ENCODE measurements at places on chromosomes 7 and 10.

- no peak for DNase-seq
Observed at GRCh38 chr7:29749701-29750321, 56.5 kb upstream of the WIPF3 start.

GRCh38 chr7:28477041-28477442, 64.7 kb downstream of the CREB5 start:
- DNase-seq, result no peak

GRCh38 chr7:16260236-16260728, 161.1 kb downstream of the CRPPA start:
- no peak for DNase-seq

- no peak for DNase-seq
Observed at GRCh38 chr7:53340220-53340619, 304.8 kb downstream of the POM121L12 start.

DNA sequence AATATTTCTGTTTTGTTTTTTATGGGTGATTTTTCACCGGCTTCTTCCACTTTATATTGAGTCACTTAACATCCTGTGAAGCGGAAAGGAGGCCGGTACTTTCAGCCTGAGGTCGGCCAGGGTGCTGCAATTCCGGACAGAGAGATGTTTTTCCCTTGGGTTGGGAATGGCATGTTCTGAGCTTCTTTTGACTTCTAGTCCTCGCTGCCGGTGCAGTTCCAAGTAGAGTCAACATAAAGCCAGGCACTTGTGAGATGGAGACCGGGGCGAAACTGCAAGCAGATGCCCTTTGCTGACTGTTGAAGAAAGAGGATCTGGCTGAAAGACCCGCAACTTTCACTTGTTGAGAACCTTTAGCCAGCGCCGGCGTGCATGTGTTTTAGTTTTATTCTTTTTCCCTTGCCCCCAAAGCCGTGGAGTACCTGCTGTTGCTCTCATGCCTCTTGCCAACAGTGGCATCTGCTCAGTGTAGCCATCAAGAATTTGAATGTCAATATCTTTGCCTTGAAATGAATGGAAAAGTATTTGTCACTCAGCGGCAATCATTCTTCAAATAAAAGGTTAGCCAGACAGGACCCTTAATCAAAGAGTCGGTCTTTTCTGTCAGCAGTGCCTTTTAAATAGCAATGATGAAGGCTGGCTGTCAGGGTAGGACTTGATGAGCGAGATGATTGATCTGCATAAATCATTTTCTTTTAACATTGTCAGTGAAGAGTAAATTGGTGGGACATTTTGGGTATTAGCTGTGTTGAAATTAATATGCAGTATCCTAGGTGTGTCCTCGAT, 351.2 kb downstream of the LRMDA start:
- DNase-seq, result no peak

DNA sequence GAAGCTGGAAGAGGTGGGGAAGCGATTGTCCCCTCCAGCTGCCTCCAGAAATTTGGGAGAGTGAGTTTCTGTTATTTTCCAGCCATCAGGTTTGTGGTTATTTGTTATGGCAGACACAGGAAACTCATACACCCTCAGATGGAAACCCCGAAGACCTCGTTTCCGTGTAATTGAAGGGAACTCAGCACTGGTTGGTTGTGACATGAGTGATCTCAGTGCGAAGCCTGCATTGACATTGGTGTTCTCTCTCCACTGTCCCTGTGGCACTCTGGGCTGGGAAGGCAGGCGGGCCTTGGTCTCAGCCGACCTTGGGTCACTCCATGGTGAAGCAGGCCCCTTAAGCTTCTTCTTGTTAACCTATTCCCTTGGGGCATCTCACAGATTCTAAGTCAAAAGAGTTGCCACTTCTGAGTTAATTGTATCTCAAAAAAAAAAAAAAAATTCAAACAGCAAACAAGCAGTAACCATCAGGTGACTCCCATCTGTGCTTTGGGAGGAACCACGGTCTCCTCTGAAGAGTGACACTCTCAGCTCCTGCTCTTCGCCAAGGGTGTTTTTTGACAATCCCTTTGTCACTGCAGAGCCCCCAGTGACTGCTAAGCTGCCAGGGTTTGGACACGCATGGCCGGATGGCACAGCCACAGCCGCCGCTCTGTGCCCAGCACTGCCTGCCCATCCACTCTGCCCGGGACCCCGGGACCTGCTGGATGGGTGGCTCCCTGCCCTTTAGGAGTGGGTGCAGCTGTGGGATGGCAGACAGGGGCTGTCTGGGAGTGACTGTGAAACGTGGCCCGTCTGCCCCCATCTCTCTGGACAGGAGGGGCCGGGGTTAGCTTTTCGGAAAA, 233.6 kb downstream of the PRPF18 start:
- no peak for DNase-seq

GRCh38 chr7:83610649-83611304, 38.2 kb downstream of the SEMA3E start:
- no peak for DNase-seq

GRCh38 chr7:2245883-2246675, 4.1 kb downstream of the NUDT1 start:
- no peak for DNase-seq

DNA sequence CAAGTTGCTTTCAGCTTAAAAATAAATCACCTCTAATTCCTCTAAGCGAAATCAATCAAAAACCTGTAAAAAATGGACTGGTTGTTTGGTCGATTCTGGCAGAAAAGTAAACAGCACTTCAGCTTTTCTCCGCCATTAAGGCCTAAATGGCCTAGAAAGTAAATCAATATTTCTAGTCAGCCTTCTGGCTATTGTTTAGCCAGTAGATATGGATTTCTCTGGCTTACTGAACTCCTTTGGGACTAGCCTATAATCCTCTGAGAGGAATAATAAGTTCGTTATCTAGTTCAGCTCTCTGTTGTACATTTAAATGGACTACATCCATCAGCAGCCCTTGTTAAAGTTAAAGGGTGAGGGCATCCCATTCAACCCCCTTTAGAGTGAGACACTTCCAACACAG, 400.1 kb upstream of the ETV1 start:
- DNase-seq, result peak; percentile 11

GRCh38 chr7:36232971-36233550, 80.0 kb downstream of the EEPD1 start:
- no peak for DNase-seq

DNA sequence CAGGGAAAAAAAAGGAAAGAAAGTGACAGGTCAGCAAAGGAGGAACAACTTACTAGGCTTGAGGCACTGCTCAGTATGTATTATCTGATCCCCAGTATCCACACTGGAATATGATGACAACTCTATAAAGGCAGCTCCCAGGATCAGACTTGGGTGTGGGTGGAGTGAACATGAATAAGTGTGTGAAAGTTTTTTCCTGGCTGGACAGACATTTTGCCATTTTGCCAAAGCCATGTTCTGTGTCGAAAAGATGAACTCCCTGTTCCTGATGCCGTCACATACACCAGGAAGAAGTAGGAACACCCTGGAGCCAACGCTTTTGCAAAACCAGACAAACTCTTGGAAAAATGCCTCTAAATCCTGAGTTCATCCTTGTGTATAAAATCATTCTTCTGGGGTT, 143.2 kb upstream of the MEOX2 start:
- DNase-seq, result no peak

- DNase-seq, result no peak
Observed at GRCh38 chr7:117706210-117706609, 167.0 kb downstream of the CTTNBP2 start.

- DNase-seq, result peak; percentile 34
Observed at GRCh38 chr10:132836832-132837540, 51.0 kb upstream of the NKX6-2 start.

DNA sequence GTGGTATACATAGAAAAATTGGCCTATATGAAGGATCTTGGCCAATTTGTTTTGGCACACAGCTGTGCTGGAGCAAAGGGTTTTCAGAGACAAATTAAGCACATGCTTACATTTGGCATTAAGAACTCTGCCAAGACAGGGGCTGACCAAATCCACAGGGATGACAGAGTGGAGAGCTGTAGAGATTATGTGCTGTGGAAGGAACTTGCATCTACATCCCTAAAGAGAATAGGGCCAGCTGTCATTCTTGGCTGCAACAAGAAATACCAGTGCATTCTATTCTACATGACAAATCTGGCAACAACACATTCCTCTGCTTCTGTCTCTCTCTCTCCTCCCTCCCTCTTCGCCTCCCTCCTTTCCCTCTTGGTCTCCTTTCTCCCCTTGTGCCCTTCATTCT, 75.6 kb downstream of the POM121L12 start:
- DNase-seq, result no peak

DNA sequence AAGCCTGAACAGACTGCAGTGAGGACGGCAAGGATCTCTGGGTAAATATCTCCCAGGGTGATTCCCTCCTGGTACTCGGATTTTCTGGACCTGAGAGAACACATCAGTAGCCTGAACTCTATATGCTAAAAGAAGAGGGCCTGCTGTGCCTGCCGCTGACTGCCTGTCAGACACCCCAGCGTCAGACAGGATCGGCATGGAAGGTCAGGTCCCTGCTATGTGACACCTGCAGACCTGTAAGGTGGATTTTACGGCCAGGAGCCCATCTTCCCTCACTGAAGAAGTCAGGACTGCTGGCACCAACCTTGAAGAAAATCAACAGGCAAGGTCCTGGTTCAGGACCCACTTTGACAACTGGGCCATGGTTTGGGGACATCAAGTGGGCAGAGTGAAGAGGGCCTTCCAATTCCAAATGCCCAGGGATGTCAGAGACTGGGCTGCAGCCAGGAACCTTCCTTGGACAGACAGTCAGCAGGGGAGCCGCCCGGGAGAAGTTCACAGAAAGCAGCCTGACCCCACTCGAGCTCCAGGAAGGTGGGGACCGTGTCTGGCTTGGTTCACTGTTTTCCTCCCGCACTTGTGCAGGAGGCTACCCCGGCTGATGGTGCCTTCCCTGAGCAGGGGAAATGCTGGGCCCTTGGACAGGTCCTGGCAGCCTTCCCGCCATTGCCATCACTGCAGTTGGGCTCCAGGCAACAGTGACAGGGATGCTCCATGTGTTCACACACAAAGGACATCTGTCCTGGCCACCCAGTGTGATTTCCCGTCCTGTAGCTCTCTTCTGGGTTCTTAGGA, 91.8 kb upstream of the LANCL2 start:
- DNase-seq, result no peak

DNA sequence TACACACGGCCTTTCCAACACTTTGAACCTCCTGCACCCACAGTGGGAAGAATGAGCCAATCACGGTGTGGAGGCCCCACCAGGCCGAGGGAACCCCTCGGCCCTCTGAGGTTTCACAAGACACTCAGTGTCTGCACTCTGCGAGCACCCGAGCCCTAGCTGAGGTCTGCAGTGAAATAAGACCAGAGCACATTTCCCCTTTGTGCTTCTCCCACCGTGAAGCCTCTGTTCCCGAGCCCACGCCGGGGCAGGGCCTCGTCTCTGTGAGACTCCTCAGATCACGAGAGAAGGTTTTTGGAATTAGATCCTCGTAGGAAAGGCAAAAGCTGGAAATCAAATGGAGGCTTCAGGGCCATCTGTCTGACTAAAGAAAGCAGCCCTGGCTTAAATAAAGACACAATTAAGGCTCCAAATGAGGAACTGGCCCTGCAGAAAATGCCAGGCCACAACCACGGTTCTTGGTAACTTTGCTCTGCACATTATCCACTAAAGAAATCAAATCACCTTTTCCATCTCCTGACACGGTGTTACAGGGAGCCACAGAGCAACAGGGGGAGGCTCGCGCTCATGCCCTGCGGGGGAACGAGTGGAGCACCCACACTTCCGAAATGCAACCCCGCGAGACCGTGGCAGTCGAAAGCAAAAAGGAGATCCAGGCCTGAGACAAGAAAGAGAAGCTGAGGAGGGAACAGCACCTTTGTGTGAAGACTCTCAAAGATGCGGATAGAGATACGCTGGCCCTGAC, 43.7 kb downstream of the FAM53B start:
- DNase-seq, result no peak

GRCh38 chr7:41244246-41244645, 458.6 kb downstream of the INHBA start:
- DNase-seq, result no peak

- no peak for DNase-seq
Observed at GRCh38 chr10:126907423-126907970, 2.3 kb downstream of the DOCK1 start.

DNA sequence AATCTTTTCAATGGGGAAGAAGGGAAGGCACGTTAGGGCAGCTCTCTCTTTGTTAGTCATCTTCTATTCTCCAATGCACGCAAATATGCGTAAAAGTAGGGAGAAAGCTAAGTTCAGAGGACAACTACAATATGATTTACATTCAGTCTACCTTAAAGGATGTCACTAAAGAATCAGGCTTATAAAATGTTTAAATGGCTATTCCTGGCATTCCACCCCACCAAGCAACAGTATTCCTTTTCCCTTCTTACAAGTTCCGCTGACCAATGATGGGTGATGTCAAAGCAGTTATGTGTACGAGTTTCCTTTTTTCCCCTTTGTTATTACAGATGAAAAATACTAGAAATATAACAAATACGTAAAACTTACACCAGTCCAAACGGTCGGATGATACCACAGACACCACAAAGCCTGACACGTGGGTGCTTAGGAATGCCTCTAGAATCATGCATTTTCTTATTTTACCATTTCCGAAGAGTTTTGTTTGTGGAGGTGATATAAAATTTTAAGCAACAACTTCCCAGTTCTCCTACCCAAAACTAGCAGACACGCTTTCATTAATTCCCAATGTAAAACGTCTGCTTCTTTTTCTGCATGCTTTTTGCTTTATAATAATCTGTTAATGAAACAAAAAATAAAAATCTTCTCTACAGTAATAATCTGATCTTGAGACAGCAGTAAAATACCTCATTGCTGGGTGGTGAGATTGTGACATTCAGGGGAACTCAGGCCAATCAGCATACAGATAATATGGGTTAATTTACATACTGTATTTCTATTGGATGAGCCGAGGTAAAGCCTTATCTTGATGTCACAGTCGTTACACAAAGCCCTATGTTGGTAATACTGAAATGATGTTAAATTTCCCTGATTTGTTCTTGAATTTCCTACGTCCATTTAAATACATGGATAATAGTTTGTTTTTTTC, 708 bp upstream of the GPR85 start:
- DNase-seq, result peak; percentile 39

DNA sequence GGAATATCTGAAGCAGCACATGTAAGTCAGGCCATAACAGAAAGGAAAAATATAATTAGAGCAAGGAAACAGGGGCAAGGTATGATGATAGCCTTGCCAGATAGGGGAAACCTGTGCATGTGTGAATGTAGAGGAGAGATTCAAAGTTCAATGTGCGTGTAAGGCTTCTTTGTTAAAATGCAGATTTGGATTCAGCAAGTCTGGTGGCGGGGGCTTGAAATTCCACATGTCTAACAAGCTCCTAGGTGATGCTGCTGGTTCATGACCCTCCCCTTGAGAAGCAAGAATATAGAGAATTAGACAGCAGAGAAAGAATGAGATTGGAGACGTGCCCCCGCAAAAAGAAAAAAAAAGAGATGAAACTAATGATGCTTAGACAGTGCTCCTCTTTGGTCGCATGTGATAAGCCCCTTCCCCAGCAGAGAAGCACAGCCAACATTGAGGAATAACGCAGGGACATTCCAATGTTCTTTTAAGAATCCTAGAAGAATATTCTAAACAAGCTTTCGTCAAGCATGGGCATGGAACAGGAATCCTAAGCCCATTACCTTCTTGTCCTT, 21.1 kb upstream of the MACC1 start:
- no peak for DNase-seq

GRCh38 chr10:88840104-88840503, 11.5 kb downstream of the ANKRD22 start:
- DNase-seq, result no peak

Data from BE2C (cell line).